ENCODE measurements at places on chromosomes 7 and 10.

DNA sequence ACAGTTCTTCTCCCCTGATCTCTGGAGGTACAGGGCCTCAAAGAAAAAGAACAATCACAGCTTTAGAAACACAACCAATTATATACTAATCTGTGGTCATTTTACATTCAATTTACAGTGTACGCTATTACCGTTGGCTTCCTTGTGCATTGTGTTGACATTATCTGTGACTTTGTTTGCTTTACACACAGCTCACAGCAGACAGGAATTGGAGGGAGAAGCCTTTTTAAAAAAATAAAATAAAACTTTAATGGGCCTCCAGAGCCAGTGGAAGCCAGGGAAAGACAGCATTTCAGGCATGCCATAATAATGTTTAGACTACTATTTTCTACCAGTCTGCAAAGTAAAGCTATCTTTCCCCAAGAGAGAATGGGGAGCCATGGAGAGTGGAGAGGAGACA lies 179.0 kb upstream of the ADO start:
- no peak for DNase-seq

GRCh38 chr7:43363035-43363791 lies 219.7 kb upstream of the STK17A start:
- DNase-seq, result no peak

DNA sequence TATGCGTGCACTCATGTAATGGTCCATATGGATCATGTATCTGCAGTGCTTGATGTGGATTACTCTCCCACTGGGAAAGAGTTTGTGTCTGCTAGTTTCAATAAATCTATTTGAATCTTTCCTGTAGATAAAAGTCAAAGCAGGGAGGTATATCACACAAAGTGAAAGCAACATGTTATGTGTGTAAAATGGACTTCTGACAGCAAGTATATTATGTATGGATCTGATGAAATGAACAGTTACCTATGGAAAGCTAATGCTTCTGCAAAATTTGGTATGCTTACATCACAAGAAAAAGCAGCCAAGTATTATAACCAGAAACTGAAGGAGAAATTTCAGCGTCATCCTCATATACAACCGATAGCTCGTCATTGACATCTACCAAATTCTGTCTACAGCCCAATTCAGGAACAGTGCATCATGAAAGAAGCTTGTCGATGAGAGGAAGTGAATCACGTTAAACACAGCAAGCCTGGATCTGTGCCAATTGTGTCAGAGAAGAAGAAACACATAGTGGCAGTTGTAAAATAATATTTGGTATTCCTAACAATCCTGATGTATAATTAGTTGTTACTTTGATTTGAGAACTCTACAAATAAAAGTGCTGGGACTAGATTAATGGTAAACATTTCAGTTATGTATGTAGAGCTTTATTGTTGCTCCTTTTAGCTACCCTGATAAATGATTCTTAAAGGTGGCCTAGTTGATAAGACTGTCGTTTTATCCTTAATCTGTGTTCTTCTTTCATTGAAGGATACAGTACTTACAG lies 14.2 kb upstream of the SYPL1 start:
- DNase-seq, result no peak

DNA sequence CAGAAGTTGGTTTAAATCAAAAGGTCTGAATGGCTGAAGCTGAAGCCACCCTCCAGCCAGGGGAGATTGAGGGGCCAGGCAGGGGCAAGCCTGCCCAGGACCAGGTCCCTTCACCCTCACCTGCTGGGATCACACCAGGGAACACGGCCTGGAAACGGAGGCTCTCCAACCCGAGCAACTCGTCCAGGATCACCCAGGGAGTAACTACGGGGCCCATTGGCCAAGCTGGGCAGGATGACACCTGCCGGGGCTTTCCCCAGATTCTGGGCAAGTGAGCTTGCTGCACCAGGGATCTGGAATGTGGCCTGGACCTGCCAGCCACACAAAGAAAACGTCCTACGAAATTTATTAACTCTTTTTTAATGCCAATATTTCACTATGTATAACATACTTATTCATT lies 30.4 kb upstream of the PPP2R2D start:
- no peak for DNase-seq

DNA sequence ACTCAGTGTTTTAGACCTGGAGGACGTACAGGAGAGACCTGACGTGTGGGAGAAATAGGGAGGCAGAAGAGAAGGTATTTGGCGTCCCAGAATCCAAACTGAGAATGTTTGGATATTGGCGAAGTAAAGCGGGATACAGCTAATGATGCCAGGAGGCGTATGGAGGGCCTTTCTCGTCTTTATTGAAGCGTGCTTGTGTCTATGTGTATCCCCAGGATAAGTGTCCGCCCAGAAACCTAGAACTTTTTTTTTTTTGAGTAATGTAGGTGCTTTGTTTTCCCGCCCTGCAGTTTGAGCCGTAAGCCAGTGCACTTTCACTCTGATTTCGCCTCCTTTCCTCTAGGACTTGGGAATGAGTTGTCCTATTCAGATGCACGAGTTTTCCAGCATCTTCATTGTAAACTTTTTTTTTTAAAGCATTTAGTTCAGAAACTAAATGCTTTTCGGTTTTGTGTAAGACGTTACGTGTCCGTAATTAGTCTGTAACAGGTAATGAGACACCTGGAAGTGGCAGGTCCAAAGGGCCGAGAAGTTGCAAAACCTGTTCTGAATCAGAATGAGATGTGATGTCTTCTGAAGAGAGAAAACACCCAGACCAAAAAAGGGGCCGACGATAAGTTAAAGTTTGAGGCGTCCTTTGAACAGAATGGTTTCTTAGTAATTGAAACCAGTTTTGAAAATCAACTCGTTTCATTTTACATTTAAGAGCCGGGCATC lies 746 bp downstream of the ARL5B start:
- no peak for DNase-seq

GRCh38 chr10:69818676-69819239 lies 17.1 kb downstream of the COL13A1 start:
- no peak for DNase-seq

DNA sequence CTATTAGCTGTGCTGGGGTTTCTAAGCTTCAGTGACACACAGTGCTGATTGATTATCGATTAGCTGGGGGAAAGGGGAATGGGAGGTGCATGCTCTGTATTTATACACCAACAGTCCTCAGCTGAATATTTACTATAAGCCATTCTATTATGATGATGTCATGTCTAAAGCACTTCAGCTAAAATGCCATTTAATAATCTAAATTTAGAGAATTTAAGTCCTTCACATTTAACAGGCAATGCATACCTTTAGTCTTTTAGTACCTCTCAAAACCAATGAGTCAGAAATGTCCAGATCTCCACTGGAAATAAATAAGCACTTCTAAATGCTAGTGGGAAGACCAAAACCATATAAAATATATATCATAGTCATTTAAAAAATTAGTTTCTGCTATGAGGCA lies 24.6 kb downstream of the RPP38 start:
- DNase-seq, result no peak

DNA sequence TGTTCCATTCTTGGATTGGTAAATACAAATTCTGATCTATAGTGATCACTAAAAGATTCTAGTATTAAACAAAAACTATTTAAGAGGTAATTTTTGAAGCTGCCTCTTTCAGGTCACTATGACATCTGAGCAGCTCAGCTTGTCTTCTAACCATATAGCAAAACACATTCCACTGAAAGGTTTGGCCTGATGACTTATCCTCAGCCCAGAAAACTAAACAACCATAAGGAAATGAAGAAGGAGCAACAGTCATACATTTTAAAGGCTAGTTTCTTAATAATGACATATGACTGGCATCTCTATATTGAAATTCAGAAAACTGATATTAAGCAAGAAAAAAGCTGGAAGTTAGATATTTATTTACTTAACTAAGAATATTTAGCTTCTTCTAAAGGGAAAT lies 24.6 kb downstream of the NT5C2 start:
- DNase-seq, result no peak

- no peak for DNase-seq
These were observed 22.1 kb upstream of the FBXW4 start for GRCh38 chr10:101716891-101717659.

DNA sequence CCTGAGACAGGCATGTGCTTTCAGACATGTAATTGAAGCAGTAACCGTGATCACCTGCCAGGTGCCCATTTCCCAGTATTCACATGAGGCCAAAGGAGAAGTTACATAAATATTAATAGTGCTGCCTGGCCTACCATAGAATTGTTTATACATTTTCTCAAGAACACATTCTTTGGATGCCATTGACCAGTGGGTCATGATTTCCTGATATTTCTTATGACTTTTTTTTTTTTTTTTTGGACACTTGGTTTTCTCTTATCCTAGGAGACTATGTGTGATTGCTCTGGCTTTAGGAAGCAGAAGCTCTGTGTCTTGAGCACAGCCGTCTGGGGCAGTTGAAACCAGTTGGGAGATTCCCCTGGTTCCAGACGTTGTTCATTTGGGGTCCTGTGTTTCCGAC lies 143.9 kb upstream of the NPS start:
- DNase-seq, result no peak

- no peak for DNase-seq
These were observed 18.9 kb downstream of the PLEKHS1 start for GRCh38 chr10:113770346-113770745.

GRCh38 chr7:723541-723940 lies 3.0 kb upstream of the DNAAF5 start:
- no peak for DNase-seq

- DNase-seq, result no peak
These were observed 166.5 kb downstream of the TMEM26 start for GRCh38 chr10:61286686-61287085.

DNA sequence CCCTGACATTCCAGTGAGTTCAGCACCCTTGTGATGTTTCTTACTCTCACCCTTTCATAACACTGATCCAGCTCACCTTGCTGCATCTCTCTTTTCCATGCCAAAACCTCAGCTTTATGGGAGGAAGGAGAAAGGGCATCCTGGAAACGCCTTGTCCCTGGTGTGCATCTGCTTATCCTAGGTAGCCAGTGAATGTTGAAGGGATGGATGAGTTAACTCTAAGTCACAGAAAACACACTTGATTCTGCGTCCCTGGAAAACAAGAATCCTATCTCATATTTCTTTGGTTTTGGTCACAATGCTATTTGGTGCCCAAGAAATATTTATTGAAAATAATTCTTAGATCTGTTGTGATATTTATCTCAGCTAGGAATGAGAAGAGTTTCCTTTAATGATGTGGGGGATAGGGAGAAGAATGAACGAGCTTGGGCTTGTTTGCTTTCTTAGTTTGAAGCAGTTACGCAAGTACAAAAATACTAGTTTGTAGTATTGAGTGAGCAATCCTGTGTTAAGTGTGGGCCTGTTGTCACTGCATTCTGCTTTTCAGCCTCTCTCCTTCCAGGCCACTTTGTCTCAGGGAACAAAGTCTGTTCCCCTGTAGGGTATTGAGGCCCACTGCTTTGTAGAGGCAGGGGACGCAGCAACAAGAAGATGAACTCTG lies 126.5 kb downstream of the ARID5B start:
- no peak for DNase-seq

DNA sequence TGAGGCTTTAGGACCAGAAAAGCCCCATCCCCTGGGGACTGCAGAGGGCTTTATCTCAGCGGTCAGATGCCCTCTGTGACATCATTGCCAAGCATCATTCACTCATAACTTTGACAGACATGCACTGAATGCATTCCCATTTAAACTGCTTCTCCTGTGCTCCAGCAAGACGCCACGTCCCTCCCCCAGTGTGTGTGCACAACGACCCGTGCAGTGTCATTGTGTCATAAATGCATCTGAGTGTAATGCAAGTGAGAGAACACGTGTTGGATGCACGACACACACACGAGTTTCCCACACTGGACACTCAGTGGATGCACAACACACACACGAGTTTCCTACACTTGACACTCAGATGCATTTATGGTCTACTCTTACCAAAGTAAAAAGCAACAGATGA lies 337.9 kb downstream of the PTPRN2 start:
- no peak for DNase-seq

DNA sequence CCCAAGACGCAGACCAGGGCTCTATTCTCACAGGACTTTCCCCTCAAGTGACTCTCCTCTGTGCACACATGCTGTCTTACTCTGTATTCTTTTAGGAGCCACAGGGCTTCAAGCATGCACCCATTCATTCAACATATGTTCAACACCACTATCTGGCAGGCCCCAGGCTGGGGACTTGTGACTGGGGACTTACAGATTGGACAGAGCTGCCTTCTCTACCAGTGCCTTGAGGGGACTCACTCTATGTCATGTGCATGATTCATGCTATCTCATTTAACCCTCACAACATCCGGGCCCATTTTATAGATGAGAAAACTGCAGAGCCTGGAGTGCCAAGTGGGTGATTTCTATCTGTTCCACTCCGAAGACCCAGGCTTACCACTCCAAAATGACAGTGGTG lies 34.3 kb downstream of the MYL10 start:
- no peak for DNase-seq

GRCh38 chr7:4712281-4713182 lies 30.4 kb downstream of the FOXK1 start:
- DNase-seq, result no peak

- DNase-seq, result peak; percentile 5
These were observed 42.1 kb upstream of the RASGEF1A start for GRCh38 chr10:43308986-43309385.

- no peak for DNase-seq
These were observed 19.4 kb upstream of the SH3PXD2A start for GRCh38 chr10:103874730-103875129.

GRCh38 chr7:38660427-38661099 lies 29.4 kb upstream of the AMPH start:
- no peak for DNase-seq

GRCh38 chr10:55653531-55653930 lies 707.5 kb downstream of the ZWINT start:
- no peak for DNase-seq

GRCh38 chr7:54615537-54615936 lies 73.4 kb downstream of the VSTM2A start:
- no peak for DNase-seq

GRCh38 chr7:76053461-76053860 lies 5.6 kb downstream of the MDH2 start:
- DNase-seq, result no peak

DNA sequence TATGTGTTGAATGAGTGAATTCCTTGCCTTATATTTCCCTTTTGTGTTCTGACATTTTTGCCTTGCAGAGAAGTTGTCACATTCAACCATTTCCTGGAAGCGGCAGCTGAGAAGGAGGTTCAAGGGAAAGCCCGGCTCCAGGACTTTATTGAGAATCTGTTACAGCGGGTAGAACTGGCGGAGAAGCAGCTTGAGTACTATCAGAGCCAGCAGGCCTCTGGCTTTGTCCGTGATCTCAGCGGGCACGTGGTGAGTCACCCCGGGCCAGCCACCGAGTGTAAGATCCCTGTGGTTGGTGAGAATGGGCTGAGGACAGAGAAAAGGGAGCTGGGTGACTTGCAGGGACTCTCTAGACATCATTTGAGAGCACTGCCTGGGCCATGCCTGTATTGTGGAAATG lies 14.2 kb downstream of the ZNF365 start:
- DNase-seq, result peak; percentile 73

GRCh38 chr10:49328401-49329145 lies 29.6 kb downstream of the C10orf71 start:
- DNase-seq, result no peak

- no peak for DNase-seq
These were observed 91.3 kb upstream of the STEAP1B start for GRCh38 chr7:22591271-22591670.

GRCh38 chr10:82252081-82252480 lies 377.1 kb downstream of the NRG3 start:
- DNase-seq, result no peak
